ENCODE measurements at places on chromosomes 7 and 10.

DNA sequence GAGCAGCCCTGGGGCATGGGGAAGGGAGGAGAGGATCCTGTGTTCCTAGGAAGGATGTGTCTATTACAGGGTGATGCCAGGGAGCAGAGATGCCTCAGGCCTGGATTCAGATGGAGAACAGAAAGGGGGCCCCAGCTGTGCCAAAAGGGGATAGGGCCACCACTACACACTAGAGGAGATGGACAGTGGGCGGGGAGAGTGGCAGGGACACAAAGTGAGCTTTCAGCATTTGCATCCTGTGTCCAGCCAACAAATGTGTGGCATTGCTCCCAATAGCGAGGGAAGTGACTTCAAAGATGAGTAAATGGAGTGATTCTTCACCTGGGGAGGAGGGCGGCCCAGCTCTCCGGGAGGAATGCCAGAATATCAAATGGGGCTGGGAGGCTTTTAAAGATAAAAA, 64.9 kb upstream of the WAPL start:
- no peak for DNase-seq

DNA sequence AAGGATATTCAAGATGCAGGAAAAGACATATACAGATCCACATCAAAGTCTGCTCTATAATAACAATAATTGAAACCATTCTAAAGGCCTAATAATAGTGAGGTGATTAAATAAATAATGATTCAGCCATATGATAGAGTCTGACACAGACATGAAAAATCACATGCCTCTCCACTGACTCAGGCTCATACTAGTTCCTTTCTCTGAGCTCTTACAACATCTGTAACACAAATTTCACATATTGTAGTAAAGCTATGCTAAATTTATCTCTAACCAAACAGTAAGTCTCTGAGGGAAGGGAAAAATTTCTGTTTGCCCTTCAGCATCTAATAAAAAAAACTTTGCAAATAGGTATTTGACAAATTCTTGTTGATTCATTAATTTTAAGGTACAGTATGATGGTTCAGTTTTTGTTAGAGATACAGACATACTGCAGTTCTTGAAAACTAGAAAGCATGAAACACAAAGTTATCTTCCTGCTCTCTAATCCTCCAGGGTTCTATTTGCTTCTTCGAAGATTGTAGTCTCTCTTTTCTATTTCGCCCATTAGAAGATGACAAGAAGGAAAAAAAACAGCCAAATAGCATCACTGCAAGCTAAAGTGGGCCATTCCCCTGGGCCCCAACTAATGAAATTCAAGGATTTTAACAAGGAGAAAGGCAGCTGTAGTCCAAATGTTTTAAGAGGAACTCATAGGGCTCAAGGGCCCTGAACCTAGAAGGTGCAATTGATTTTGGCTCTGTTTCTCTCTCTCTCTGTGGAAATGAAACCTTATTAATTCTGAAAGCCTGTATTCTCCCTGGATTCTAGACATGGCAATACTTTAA, 53.9 kb downstream of the CUBN start:
- no peak for DNase-seq

DNA sequence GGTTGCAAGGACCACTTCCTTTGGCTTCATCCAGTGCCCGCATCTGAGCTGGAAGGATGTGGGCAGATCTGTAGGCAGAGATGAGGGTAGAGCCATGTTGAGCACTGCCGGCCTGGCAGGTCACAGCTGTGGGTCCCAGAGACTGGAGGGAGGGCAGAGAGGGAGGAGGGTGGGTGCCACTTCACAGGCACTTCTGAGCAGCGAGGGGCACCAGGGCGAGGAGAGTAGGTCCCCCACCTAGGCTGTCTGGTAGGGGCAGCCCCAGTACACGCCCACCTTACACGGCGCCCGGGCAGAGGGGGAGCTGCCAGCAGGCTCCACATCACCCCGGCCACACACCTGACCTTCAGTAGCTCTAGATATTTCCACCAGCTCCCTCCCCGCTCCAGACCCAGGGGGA, 473.0 kb upstream of the FOXK1 start:
- DNase-seq: no peak

DNA sequence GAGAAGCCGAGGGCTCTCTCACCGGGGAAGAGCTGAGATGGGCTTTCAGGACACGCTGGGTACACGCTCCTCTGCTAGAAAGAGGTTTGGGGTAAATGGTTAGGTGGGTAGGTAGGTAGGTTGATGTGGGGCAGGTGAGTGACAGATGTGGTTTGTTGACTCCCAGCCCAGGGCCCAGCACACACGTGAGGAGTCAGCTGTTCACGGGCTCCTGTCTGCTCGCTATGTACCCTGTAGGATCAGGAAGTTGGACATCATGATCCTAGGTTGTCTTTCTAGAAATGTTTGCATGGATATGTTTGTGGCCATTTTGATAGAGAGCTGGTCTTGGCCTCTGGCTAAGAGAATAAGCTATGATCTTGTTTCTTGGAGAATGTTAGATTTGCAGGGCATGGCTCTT, 109.0 kb downstream of the TACC2 start:
- DNase-seq: no peak

DNA sequence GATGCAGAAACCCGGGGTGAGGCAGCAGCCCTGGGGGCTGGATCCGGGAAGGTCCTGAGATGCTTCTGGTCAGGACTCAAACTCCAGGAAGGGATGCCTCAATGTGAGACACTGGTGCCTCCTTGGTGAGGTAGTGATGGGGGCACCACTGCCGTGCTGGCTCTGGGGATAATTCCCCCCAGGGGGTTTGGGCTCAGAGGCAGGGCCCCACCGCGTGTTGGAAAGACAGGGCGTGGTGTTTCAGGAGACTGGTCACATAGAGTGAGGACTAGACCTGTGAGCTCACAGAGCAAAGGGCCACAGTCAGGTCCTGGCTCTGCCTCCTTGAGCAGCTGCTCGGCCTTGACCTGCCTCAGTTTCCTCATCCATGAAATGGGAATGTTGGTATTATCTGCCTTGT, 361.9 kb downstream of the GLRX3 start:
- DNase-seq: no peak

- DNase-seq: no peak
Measured at GRCh38 chr10:77416311-77417135, 221.1 kb downstream of the KCNMA1 start.

GRCh38 chr10:22607261-22607660, 107.1 kb downstream of the PIP4K2A start:
- no peak for DNase-seq

GRCh38 chr7:100827330-100828226, at the start of gene EPHB4:
Gene EPHB4, minus strand, starts transcription at chr7:100827523. Its CDS starts 493 bp downstream, at chr7:100827030.
- DNase-seq: no peak

DNA sequence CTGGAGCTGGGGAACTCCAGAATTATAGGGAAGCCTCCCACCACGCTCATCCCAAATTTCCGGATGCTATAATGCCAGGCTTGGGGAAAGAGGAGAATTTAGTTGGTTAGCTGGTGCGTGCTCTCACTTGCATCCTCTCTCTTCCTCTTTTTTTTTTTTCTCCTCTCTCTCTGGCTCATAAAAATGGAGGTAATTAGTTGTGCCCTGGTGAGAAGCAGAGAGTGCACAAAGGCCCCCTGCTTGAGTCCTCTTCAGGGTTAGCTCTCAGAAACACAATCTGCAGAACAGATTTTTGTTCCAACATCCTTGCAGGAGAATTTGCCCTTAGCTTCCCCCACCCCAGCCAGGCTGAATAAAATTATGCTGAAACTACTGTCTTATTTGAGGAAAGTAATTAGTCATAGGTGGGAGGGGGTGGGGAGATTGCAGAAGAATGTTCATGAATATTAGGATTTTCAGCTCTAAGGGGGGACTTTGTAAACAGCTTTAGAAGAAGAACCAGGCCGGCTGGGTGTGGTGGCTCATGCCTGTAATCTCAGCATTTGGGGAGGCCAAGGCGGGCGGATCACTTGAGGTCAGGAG, 7.6 kb downstream of the SERPINE1 start:
- no peak for DNase-seq

DNA sequence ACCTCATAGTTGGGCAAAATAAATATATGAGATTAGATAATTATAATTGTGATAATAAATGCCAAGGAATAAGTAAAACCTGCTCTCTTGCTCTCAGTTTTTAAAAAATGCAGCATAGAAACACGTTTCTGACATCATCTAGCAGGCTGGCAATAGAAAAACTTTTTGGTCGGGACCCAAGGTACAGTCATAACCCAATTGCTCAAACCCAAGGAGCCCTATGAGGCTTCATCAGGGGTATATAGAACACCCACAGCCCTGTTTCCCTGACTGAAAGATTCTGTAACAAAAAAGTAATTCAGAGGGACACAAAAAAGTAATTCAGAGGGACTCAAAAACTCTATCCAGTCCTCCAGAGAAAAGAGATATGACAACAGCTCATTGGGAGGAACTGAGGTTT, 3.8 kb downstream of the PDE1C start:
- DNase-seq: no peak

DNA sequence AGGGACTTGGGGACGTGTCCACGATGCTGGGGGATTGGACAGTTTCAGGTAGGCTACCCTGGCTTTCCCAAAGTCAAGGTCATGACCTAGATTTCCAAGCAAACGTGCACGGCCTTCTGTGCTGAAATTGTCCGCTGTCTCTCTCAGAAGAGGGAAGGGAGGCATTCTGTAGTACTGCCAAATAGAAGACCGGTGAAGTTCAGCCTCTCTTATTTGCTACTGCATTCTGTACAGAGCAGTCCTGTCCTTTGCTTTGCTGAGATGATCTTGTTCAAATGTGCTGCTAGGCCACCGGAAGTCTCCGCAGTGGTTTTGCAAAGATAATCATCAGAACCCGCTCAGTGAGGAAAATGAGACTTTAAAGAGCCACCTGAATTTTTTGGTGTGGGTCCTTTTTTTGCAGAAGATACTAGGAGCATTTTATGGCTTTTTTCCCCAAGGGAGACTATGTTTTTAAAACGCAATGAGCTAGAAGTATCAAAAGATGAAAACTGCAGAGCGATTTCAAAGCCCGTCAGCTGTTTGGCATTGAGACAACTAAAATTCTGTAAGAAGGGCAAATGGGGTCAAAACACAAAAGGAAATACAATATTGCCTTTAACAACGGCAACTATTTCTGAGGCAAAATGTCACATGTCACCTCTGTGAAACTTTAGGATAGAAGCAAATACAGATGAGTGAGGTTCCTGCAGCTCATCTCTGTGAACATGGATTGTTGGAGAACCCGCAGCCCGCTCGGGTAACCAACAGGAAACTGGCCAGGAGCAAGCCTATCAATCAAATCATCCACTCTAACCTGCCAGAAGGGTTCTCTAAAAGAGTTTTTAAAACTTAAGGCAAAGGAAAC, 1.3 kb upstream of the NMT2 start:
- peak; percentile 24 for DNase-seq

- no peak for DNase-seq
Measured at GRCh38 chr7:1662101-1662500, 8.0 kb upstream of the ELFN1 start.

DNA sequence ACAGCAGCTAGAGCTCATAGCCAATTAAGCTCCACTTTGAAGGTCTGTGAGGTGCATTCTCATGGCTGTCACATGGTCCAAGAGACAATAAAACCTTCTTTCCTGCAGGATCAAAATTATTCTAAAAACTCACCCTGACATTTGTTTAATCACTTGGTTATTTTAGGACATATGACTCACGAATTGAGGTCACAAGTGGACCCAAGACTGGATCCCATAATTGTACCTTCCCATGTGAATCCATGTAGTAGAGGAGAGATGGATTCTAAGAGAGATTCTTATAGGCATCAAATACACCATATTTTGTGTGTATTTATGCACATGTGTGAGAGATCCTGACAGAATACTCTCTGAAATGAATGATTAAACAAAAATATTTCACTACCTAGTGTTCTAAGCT, 18.1 kb downstream of the POLR1F start:
- no peak for DNase-seq

- no peak for DNase-seq
Measured at GRCh38 chr10:113552014-113552413, 839 bp upstream of the HABP2 start.

GRCh38 chr7:39650676-39651075, 27.3 kb downstream of the RALA start:
- DNase-seq: no peak

GRCh38 chr7:117043108-117043825, 90.0 kb downstream of the ST7 start:
- no peak for DNase-seq

DNA sequence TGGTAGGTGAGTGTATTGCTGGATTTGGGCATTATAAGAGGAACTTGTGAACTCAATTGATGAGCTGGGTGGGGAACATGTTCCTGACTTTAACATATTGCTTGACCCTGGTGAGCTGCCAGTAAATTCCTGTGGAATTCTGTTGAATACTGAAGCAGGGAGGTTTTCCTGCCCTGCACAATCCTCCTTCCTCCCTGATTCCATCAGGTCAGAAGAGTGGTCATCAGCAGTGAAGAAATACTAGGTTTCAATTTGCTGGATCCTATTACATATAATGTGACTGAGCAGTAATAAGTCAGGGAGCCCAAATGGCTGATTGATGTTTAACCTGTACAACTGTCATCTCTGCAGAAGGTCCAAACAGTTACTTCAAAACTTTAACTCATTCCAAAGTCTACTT, 581.2 kb downstream of the SUGCT start:
- no peak for DNase-seq

DNA sequence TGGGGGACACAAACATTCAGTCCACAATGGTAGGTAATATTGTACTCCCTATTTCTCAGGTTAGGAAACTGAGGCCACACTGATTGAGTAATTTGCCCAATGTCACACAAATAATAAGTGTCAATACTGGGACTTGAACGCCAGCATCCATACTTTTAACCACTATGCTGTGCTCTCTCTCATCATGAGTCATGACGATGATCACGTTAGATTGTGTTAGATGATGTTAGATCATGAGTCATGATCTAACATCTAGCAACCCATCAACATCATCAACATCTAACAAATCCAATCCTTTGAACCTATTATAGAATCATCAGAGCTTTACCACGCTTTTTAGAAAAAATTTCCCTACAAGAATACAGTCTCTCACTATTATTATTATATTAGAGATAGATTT, 28.1 kb upstream of the HERPUD2 start:
- no peak for DNase-seq

GRCh38 chr7:22811746-22812280, 10.8 kb downstream of the TOMM7 start:
- no peak for DNase-seq

DNA sequence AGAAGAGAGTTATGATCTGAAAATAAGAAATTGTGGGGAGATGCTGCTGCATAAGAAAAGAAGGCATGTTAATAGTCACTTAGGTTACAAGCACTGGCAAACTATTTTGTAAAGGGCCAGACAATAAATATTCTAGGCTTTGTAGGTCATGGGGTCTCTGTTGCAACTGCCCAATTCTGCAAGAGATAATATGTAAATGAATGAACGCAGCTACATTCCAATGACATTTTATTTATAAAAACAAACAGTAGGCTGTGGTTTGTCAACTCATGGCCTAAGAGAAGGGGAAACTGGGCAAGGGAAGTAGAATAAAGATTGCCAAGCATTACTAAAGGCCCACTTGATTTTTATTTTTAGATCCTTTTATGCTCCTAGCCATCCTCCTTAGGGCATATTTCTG, 133.1 kb downstream of the RAPGEF5 start:
- no peak for DNase-seq

GRCh38 chr10:43471935-43472720, 35.2 kb downstream of the ZNF487 start:
- DNase-seq: no peak

Data from activated CD8-positive, alpha-beta memory T cell treated with anti-CD3 and anti-CD28 coated beads for 4 hours (primary cell).